ENCODE measurements at places on chromosomes 1 and 21. TPM values are rescaled to one million over a fixed set of nuclear protein-coding genes. Genes with fewer than 3 reads are reported as not detected.

TRIM46 gene
- 1.1 TPM for total RNA-seq

TTLL7 gene
- total RNA-seq = 5.7 TPM

BARHL2 gene
- not detected for total RNA-seq

CCSAP gene
- 9.7 TPM for total RNA-seq

S100A7 gene
- total RNA-seq = not detected

CELA3A gene
- total RNA-seq = not detected

GRCh38 chr1:52632732-52633290, at the start of gene SHISAL2A:
Gene SHISAL2A (plus strand): TSS chr1:52633168. CDS start chr1:52633494, 326 bp downstream.
- DNase-seq = no peak
